Stimulated activated CD4-positive, alpha-beta T cell treated with anti-CD3 and anti-CD28 coated beads, Interleukin-1b, Interleukin-23, amount 100 ng/mL, for 1 hour (primary cell): ENCODE measurements at places on chromosomes 1 and 21.

DNA sequence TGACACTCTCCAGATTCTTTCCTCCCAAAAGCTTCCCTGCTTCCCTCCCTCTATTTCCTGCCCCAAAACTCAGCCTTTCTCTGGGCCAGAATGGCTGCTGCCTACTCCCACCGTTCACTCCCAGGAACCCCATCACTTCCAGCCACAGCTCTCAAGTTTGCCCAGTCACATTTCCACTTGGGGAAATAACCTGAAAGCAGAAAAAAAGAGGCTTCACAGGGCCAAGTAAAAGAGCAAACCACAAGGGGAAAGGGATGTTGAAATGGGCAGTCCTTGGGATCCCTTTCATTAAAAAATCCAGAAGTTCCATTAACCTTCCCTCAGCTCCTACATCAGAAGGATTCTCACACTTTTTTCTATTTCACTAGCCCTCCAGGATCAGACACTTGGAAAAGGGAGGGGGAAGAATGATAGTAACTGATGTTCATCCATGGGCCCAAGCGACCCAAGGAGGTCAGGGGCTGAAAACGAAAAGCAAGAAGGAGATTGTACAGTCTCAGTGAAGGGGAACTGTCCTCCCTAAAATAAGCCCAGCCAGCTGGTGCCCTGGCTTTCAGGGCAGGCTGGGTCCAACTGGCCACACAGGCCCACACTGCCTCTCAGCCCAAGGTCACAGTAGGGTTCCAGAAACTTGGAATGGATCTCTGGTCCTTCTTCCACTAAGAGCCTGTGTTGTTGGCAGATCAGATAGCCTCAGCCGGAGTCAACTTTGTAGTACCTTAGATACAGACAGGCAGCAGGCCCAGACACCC lies 49.7 kb downstream of the DMAP1 start:
- DNase-seq, result no peak

- DNase-seq, result no peak
Observed at GRCh38 chr1:214338212-214338611, 57.3 kb downstream of the SMYD2 start.

DNA sequence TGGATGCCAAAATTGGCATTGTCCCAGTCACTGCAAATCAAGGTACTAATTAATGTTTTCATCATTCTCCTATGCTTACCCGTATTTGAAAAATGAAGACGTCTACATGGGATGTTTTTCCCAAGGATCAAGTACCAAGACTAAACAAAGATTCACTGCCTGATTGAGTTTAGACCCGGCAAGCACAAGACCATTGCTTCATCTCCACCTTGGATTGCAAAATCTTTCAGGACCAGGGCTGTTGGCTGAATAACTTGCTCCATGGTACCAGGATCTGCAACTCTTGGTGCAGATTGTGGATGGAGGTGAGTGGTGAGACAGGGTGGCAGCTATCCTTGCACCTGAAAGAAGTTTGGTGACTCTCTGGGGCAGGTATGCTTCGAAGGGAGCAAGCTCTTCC lies 122.5 kb upstream of the ETS2 start:
- no peak for DNase-seq

DNA sequence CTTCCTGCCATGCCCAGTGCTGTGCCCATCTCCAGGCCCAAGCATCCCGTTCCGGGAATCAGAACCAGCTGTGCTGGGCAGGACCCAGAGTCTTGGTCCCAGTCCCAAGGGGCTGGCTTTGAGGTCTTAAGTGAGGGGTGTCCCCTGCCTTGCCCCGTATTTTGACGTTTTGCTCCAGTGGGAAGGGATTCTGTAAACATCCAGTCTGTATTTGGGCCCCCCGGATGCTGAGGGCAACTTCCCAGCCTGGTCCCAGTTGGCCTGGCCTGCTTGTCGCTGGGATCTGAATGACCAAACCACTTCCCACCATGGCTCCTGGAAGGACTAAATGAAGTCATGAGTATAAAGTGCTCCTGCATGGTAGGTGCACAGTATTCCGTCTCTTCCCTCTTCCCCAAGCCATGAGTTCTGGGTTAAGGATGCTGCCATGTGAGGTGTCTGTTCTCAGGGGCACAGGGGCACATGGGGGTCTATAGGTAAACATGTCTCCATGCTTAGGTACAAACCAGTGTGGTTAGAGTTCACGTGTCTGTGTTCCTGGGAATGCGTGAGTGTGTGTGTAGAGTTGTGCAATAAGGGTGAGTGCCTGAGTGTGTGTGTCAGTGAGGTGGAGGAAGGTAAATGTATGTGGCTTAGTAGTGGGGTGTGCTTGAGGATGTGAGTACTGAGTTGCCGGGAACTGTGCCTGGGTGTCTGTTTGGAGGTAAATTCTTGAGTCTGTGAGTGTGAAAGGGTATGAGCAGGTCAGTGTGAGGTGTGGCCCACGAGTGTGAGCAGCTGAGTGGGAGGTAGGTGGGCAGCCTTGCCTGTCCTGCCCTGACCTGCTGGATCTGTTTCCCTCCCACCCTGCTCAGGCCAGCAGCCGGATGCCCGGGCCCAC lies 1.5 kb downstream of the B4GALT2 start:
- no peak for DNase-seq

DNA sequence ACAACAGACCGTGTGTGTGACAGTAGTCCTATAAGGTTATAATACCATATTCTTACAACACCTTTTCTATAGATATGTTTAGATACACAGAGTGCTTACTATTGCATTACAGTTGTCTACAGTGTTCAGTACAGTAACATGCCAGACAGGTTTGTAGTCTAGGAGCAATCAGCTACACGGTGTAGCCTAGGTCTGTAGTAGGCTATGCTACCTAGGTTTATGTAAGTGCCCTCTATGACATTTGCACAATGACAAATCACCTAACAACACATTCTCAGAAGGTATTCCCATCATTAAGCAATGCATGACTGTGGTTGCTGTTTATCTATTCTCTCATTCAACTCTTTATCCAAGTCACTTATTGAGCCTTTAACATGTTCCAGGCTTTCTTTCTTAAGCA lies 1.8 kb upstream of the WLS start:
- no peak for DNase-seq

- no peak for DNase-seq
Observed at GRCh38 chr21:42150474-42151085, 68.4 kb upstream of the ABCG1 start.

- no peak for DNase-seq
Observed at GRCh38 chr1:32197074-32197473, 3.3 kb upstream of the CCDC28B start.

GRCh38 chr1:5564578-5565257 lies 427.5 kb downstream of the NPHP4 start:
- DNase-seq, result no peak

DNA sequence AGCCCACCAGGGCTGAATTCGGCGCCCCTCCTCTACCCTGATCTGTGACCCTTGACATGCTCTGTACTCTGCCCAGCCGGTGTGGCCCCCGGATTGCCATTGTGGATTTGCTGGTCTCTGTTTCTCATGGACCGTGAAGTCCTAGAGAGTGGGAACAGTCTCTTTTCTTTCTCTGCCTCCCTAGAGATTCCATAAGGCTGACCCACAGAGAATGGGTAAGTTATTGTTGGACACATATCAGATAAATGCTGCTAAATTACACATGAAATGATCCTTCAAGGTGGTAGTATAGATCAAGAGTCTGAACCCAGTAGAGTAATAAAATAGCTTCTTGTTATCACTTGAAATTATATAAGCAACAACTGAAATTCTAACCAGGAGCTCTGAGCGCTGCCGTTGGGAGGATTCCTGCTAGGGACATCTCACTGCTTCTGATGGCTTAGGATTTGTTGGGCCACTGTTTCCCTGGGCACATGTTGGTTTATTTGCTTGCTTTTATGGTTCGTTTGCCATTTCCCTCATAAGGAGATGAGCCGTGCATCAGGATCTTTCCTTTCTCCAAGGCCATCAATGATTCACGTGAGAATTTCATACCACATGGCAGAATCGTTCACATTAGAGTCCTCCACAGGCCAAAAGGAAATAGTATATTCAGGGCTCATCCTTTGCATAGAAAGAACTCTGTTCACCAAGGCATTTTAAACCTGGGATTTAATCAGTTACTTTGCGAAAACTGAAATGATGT lies 111.9 kb downstream of the ZBTB18 start:
- DNase-seq, result no peak

DNA sequence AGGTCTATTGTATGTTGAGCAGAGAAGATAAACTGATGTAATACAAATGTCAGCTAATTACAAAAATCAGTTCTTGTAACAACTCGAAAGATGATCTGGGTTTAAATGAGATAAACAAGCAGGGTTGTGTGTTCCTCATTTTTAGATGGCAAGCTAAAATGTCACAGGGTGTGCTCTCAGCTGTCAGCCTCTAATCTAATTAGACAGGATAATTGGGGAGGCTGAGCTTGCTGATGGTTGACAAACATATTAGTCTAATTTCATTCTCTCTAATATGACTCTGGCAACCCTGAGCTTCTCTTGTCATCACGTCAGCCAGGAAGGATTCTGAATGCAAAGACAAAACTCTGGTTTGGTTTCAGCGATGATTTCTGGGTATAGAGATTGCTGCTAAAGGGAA lies 335.3 kb upstream of the KAZN start:
- DNase-seq, result no peak

DNA sequence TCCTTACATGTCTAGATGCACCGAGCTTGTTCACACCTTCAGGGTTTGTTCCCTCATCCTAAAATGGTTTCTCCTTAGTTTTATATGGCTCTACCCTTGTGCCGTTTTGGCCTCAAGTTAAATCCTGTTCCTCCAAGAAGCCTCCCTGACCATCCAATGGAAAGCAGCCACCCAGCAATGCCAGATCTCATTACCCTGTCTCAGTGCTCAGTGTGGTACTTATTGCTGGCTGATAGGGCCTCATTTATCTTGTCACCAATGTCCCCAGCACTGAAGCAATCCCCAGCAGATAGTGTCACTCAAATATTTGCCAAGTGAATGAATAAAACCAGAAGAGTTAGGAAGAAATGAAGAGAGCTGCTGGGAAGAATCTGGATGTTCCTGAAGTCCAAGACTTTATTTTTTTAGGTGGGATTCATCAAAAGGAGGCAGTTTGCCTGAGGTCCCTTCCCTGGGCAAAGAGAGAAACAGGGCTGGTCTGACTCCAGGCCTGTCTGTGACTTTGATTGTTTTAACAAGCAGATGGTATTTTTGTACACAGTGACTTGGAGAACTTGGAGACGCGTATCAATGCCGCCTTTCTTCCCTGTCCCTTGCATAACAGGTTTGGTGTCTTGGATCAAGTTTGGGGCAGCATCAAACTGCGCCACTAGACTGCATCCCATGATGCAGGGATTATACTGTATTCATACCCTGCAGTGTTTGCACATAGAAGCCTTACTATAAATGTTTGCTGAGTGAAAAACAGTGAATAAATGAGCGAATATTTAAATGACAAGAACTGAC lies 221.2 kb downstream of the DISC1 start:
- no peak for DNase-seq

- DNase-seq, result no peak
Observed at GRCh38 chr1:243799908-243800307, 50.1 kb downstream of the AKT3 start.

- DNase-seq, result no peak
Observed at GRCh38 chr1:197705941-197706340, 69.3 kb downstream of the DENND1B start.

- no peak for DNase-seq
Observed at GRCh38 chr21:18138507-18138906, 106.1 kb upstream of the CHODL start.

DNA sequence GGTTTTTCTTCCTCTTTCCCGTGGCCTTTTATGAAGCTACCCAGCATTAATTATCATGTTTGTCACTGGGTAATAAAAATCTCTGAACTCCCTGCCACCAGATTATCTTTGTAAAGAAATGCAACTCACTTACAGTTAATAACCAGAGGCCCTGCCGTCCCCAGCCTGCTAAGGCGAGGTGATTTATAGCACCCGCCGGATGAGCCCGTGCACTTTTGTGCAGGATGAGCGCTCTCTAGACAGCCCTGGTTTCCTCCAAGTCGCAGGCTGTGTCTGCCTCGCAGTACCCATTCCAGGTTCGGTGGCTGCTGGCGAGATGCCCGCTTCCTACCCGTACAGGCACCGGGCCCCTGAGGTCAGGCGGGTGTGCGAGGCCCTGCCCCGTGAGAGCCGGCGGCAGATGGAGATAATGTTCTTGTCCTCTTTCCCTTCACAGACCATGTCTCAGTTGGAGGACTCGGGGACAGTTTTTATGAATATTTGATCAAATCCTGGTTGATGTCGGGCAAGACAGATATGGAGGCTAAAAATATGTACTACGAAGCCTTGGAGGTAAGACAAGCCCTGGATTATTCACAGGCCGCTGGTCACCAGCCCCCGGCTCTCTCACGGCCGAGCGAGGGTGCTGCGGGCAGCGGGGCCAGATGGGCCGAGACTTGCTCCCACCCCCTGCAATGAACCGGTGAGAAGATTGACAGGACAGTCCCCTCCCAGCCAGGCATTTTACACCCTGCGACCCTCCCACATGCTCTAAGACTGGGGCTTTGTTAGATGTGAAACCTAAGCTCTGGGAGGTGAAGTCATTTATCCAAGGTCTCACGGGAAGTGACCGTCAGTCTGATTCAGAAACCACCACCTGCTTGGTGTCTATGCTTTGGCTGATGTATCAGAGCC lies 28.5 kb upstream of the SELENON start:
- DNase-seq, result no peak

DNA sequence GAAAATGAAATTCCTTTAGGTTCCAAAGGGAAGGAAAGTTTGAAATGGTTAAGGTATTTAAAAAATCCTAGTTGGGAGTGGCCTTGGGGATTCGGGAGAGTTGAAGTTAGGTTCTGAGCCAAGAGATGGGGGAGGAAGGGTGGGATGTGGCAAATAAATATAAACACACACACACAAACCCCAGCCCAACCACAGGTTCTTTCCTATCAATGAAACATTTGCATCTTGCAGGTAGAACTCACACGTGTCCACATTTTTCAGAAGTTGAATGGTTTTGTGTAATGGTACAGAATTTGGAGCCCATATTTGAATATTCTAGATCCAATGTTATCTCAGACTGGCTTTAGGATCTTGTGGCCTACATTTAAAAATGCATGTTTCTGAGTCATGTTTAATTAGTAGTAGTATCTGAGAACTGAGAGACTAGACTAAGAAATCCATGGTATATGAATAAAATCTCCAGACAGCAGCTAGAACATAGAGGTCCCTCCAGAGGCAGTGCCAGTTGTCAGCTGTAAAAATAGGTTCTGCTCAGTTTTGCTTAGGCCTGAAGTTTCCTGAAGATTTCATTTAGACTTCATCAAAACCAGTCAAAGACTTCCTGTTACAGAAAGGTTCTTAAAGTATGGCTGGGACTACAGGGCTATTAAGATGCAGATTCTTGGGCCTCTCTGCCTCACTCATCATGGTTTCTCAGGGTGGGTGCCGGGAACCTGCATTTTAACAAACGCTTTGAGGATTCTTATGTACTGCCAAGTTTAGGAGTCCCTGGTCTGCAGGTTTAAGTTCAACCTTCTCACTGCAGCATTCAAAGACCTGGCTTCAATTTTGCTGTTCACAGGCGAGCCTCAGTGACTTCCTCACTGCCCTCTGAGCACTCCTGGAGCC lies 21.3 kb downstream of the RUNX1 start:
- no peak for DNase-seq

DNA sequence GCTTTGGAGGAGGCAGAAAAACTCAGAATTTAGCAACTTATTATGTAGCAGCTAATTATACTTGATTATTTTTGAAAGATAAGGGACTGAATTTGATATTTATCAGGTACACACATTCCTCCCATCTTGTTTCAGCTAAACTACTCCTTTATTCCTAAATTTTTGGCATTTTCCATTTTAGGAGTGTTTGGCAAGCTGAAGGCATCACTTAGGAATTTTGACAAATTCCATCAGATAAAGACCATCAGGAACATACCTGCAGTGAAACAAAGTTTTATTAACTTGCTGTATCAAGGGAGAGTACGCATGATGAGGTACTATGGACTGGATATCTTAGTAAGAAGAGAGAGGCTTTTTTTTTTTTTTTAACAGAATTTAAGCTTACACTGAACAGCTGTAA lies 1092.2 kb downstream of the PLA2G4A start:
- no peak for DNase-seq
